ENCODE measurements at places on chromosomes 4 and X.

DNA sequence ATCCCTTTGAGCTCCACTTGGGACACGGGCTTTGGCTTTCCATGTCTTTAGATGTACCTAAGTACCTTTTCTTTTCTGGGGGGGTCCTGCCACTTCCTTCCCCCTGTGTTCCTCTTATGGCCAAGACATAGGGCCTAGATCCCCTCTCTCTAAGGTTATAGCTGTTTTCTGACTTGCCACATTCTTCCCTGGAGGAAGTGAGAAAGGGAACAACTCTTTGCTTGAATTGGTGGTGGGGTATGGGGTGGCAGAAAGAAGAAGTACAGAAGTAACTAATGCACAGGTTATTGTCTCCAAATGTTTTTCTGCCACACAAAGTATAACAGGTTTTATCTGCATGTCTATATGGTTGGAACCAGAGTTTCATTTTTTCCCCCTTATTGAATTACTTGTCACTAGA, 29.7 kb upstream of the DIPK2B start:
- no peak for DNase-seq

DNA sequence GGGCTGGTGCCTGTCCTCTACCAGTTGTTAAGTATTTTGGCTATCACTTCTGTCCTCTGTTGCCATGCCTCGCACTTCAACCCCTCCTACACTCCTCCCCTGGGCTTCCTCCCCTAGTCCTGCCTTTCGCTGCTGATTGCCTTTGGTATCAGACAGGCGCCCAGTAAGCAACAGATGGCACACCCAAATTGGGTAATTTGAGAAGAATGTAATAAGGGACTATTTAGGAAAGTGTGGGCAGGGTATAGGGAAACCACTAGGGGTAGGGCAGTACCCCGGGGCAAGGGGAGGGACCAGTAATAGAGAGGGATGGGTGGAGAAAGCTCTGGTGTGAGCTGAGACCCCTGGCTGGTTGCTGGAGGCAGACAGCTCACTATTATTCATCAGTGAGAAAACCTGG, 172.7 kb upstream of the USP9X start:
- DNase-seq: no peak

DNA sequence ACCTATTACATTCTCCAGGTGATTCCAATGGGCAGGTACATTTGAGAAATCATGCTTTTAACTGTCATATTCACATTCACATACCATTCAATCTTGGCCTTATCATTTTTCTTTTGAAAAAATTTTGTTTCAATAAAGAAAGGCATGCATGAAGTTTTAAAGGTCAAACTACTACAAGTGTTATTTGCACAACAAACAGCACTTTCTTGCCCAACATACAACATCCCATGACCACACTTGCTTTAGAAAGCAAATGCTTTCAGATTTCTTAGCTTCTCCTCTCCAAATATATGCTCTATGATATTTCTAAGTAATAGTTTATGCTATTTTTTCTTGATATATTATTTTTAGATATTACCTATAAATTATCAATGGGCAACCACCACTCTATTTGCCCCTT, 58.2 kb downstream of the NLGN4X start:
- no peak for DNase-seq

- no peak for DNase-seq
Observed at GRCh38 chr4:55014876-55015275, 110.5 kb downstream of the KDR start.

- no peak for DNase-seq
Observed at GRCh38 chr4:121824950-121825349, 1.3 kb upstream of the CCNA2 start.

DNA sequence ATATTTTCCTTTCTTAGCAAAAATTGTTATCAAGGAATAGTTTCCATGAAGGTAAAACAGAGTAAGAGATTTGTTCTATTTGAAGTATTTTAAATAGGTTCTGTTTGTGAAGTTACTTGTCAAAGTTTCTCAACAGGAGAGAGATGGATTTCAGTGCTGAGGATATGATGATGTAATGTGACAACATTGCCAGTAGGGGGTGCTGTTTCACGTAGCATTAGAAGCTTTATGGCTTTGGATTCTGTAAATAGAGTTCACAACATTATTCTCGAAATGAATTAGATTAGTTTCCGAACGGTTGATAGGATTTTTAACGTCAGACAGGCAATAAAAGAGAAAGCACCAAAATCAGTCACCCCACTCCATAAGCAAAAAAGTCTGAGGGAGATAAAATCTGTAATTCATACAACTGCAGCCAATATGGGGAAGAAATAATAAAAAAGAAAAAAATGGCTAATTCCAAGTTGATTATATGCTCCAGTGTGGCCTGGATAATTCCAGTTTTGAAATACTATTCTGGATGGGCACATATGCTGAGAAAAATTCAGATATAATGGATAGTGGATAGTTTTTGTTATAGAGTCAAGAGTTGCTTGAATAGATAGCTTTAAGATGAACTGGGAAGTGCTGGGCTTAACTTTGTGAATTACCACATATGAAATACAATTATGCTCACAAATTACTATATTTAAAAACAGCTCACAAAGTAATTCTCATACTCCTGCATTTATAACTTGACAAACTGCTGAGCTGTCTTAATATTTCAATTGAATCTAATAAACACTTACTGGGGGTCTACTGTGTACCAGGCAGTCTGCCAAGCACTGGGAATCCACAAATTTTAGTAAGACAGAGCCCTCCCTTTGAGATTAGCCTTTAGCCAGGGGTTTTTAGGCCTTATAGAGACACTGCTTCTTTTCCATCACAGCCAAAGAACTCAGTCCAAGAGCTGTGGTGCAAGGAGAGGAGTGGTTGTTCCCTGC, 109.1 kb downstream of the GPAT3 start:
- DNase-seq: no peak

- no peak for DNase-seq
Observed at GRCh38 chr4:44320833-44321232, 127.8 kb downstream of the KCTD8 start.

DNA sequence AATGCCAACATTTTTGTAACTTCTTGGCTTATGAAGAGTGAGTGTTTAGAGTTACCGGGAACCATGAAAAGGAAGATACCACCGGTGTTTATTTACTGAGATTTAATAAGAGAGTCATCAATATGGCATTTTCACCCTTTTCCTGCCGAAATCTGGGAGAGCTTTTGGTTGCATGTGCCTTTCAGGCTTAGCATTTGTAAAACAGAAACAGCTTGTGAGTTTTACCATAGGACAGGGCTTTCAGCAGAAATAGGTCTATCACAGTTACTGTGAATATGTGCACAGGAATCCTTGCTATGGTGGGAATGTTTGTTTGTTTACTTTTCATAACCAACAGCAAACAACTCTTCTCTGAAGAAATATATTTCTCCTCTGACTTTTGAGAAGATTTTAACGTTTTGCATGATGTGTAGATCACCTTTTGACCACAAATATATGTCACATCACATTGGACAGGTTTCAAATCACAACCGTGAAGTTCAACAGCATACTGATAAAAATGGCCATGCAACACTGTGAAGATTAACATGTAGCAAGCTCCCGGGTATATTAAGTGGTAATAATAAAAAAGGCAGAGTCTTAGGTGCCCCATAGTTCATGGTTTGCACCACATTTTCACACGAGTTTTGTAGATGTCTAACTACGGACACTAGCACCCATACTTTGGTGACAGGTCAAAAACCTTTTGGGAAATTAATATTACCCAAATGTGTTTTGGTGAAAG, 21.3 kb downstream of the ARHGAP24 start:
- DNase-seq: no peak

GRCh38 chrX:66020631-66021334, 19.1 kb downstream of the VSIG4 start:
- no peak for DNase-seq

DNA sequence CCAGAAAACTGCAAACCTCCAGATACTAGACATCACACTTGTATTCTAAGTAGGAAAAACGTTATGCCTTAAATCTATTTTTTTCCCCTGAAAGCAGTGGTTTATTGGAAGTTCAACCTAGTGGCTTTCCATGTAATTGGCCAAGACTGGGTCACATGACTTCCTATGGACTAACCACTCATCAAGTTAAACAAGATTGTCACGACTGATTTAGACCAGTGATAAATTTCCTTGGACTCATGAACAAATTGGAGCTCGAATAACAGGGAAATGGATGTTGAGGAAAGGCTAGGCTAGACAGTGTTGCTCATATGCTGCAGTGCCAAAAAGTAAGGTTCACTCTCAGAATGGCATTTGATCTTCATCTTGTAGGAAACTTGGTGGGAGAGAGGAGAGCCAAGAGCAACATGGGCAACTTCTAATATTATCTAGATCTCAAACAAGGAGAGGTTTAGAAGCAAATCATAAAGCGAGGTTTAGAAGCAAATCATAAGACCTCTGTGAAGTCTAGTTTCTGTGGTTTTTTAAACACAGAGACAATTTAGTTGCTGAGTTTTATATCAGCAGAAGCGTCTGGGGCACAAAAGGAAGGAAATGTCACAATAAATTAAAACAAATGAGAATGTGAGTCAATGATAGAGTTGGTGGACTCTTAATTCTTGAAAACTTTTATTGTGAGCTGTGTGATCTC, 165.6 kb upstream of the BOD1L1 start:
- DNase-seq: no peak

DNA sequence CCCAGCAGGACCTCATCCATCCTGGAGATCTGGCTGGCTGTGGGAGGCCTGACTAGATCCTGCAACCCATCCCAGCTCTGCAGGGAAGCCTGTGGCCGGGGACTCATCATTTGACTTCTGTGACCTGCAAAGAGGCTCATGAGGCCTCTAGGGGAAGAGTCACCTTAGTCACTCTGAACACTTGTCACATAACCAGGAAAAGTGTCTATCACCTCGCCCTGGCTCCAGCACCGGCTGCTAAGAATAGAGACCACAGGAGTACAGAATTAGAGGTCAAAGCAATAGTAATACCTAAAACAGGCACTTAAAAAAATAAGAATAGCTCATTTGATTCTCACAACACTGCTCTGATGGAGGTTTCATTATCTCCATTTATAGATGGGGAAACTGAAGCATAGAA, 3.8 kb upstream of the NSG1 start:
- no peak for DNase-seq

GRCh38 chrX:54045563-54046228, 1.4 kb upstream of the PHF8 start:
- no peak for DNase-seq

- no peak for DNase-seq
Observed at GRCh38 chr4:53055274-53055673, 193.2 kb downstream of the RASL11B start.

DNA sequence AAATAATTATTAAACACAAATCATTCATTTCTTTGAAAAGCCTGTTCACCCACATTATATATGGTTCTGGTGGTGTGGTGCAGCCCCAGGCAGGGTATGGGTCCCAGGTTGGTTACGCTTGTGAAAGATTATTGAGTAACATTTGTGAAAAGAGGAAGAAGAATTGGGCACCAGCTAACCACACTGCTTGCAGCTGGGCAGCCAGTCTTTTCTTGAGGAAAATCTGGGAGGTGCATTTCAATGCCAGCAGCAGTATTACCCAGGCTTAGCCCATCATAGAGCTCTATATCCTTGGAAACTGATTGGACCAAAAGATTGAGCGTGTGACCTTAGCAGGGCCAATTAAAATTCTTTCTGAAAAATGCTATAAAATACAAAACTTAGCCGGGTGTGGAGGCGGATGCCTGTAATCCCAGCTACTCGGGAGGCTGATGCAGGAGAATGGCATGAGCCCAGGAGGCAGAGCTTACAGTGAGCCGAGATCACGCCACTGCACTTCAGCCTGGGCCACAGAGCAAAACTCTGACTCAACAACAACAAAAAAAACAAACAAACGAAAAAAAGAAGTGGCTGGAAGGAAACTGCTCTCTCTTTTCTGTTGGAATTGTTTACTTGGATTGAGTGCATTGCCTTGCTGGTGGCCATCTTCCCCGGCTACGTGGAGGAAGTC, 9.7 kb upstream of the PLAC8 start:
- DNase-seq: no peak

- DNase-seq: no peak
Observed at GRCh38 chrX:9339603-9340491, 125.0 kb upstream of the TBL1X start.

DNA sequence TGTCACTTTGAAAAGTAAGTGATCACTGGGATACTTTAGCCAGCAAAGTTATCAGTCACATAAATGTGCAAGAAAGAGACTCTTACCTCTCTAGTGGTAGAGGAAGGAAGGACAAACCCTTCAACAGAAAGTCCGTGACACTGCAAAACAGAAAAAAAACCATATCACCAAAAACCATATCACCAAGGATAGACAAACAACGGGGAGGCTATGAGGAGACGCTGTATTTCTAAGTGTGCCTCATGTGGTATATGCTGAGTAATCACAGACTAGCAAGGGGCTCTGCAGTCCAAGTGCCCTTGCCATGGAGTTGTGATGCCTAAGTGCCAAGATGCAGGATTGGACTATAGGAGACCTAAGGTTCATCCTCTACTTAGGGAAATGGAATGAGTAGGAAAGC, 11.5 kb upstream of the HDAC8 start:
- DNase-seq: no peak

- no peak for DNase-seq
Observed at GRCh38 chrX:67436867-67437266, 107.0 kb upstream of the AR start.

- DNase-seq: no peak
Observed at GRCh38 chrX:129690435-129690834, 35.7 kb upstream of the APLN start.

GRCh38 chr4:163612762-163613161, 118.3 kb downstream of the TMA16 start:
- no peak for DNase-seq

GRCh38 chr4:10535912-10536311, 78.7 kb upstream of the ZNF518B start:
- no peak for DNase-seq

- no peak for DNase-seq
Observed at GRCh38 chr4:6017030-6017429, 1.2 kb downstream of the C4orf50 start.

DNA sequence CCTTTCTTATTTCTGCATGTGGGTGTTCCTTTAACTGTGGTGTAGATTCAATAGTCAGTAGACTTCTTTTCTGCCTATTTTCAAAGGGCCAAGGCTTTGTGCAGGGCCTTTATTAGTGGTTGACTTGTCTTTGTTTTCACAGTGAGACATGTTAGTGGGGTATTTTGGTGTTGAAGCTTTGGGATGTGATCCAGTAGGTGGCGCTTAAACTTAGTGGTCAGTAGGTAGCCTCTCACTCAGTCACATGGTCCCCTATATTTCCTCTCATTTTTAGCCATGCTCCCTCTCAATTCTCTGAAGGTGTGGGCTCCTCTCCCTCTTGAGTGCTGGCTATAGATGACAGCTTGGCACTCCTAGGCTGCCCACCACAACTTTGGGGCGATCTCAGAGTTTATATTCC, 23.4 kb upstream of the SLC10A7 start:
- no peak for DNase-seq

- DNase-seq: no peak
Observed at GRCh38 chrX:118525174-118525730, 29.6 kb downstream of the DOCK11 start.

Measured in stimulated activated CD4-positive, alpha-beta T cell treated with anti-CD3 and anti-CD28 coated beads, TNF-alpha, amount 100 ng/mL, for 1 hour (primary cell).